ENCODE measurements at places on chromosomes 2 and 18. TPM values are rescaled to one million over a fixed set of nuclear protein-coding genes. Genes with fewer than 3 reads are reported as not detected.

The PIEZO2 gene
- 5.5 TPM for total RNA-seq

The ANKRD62 gene
- total RNA-seq = not detected

The SLC5A6 gene
- 40.8 TPM for total RNA-seq

DNA sequence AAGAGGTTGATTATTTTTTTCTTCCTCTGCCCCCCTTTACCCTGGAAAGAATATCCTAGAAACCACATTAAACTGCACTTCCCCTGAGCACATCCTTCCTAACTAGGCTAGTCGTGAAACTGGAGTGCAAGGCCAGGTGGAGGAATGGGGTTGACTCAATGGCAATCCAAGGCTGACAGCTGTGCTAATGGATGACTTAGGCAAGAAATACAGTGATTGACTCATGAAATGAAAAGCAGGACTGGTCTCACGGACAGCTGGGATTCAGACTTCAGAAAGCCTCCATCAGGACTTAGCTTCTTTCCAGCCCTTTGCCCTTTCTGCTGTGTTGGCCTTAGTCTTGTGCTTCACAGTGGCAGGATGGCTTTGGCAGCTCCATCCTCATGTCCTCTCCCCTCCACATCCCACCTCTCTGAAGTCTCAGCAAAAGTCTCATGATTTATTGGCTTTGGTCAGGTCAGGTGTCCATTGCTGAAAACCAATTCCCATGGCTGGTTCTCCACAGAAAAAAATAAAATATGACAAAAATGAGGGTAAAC lies 33.8 kb downstream of the INSIG2 start:
- H3K4me1 ChIP-seq = peaks cover 10% of the 10 kb centered on the region
- H3K27me3 ChIP-seq = no peaks in the 10 kb centered on the region
- H3K4me3 ChIP-seq = no peak overlapping the region
- H3K36me3 ChIP-seq = no peaks in the 10 kb centered on the region
- no peak for DNase-seq

GRCh38 chr2:163601377-163601776 lies 134.4 kb downstream of the FIGN start:
- H3K36me3 ChIP-seq = no peaks in the 10 kb centered on the region
- DNase-seq = no peak
- no peak overlapping the region for H3K27ac ChIP-seq
- no peak overlapping the region for H3K4me3 ChIP-seq
- peaks cover 50% of the 10 kb centered on the region for H3K4me1 ChIP-seq
- no peaks in the 10 kb centered on the region for H3K27me3 ChIP-seq
